ENCODE measurements at places on chromosomes 4 and X. TPM values are rescaled to one million over a fixed set of nuclear protein-coding genes. Genes with fewer than 3 reads are reported as not detected.

BEX3 gene
- 133 TPM for total RNA-seq

GDI1 gene
- 94.0 TPM for total RNA-seq

GRCh38 chr4:47031011-47031678 lies at the start of gene GABRB1:
Gene GABRB1, plus strand, starts transcription at chr4:47031567.
- DNase-seq = no peak

DNA sequence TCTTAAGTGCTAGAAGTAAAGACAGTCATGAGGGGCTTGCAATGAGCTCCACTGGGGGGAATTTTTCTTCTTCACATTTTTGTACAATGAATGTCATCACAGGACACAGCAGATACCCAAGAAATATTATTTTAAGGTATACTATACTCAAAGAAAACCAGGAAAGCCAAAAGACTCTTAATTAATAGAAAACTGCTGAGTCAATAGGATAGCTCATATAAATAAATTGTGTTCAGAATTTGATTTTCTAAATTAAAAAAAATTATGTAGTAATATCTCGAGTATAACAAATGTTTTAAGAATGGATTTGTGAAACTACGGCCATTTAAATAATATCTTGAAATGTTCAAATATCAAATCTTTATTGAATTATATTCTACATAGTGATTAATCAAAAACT lies 25.7 kb upstream of the CXCL8 start:
- DNase-seq = no peak

DNA sequence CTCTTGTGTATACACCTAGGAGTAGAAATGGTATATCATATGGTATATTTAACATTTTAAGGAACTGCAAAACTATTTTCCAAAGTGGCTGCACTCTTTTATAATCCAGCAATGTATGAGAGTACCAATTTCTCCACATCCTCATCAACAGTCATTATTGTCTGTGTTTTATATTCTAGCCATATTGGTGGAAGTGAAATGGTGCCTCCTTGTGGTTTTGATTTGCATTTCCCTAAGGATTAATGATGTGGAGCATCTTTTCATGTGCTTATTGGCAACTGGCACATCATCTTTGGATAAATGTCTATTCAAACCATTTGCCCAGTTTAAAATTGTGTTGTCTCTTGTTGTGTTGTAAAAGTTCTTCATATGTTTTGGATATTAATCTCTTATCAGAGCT lies 9.6 kb downstream of the BMP15 start:
- DNase-seq = no peak

GRCh38 chr4:27176400-27176799 lies 315.8 kb downstream of the STIM2 start:
- DNase-seq = no peak

Data from breast epithelium (tissue), 4 donors.